ENCODE measurements at places on chromosomes 6 and 20.

DNA sequence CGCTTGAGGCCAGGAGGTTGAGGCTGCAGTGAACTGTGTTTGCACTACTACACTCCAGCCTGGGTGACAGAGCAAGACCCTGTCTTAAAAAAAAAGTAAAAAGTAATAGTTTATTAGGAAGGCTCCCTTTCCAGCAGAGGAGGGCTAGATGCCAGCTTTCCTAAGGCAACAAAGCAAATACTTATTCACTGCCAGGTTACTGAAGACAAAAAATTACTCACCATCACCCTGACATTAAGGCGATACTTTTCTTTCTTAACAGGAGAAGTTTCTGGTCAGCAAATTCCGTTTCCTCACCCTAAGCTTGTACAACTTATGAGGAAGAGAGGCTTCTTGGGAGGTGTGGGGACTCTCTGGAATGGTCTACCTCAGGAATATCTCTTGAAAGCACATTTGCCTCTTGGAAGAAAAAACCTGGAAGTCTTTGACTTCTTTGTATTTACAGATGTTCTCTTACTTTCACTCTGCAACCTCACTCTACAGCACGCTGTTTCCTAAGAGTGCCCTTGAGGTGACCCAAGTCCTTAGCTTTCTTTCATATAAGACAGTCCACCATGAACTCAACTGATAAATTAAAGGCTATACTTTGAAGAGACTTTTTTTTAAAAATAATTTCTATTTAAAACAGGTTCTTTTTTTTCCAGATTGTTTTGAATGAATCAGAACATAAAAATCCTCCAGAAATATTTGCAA, 52.9 kb upstream of the TRAF3IP2 start:
- DNase-seq: no peak

- DNase-seq: no peak
Observed at GRCh38 chr6:38012573-38012972, 193.0 kb downstream of the ZFAND3 start.

DNA sequence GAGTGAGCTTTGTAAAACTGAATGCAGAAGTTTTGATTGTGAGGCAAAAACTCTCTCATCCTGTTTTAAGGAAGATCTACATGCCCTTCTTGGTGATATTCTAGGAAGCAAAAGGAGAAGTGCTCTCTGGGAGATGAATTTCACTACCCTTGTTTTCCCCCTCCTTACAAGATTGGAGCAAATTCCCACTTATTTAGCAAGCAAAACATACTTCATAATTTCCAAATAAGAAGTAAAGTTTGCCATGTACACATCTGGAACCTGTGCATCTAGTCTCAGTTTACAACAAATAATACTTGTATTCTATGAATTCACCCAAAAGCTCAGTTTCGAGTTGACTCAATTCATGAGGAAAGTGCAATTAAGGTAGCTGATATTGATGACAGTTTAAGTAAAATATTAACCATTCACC, 27.6 kb upstream of the IFNGR1 start:
- DNase-seq: no peak

- DNase-seq: no peak
Observed at GRCh38 chr6:45838451-45838850, 177.2 kb downstream of the CLIC5 start.

DNA sequence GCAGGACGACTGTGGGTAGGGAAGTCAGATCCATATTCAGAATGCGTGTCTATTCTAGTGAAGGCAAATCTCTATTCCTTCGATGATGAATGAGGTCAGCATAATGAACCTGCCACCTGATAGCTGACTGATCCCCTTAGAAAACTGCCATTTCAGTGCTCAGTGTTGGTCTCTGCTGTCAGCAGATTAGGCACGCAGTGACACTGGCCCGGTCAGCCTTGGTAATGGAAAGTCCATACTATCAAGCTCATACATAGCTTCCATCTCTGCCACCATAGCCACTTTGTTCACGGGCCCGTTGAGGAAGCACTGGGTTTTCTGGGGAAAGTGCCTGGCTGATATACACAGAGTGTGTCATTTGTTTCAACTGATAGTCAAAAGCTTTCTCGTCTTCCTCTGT, 54.0 kb downstream of the C6orf52 start:
- no peak for DNase-seq

DNA sequence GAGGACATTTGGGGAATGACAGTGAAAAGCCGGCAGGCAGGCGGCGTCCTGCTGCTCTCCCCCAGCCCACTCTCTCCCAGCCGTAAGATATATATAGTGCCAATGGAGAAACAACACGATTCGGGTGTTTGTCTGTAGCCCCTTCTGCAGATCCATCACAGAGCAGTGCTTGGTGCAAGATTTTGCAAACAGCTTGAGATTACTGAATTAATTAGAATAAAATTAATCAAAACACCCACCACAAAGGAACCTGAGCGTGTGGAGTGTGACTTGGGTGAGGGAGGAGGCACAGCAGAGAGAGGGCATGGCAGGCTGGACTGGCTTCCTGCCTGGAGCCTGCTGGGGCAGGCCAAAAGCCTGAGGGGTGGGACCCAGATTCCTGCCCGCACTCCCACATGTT, 28.8 kb upstream of the CCDC167 start:
- DNase-seq: no peak

GRCh38 chr6:151294561-151295101, 54.9 kb downstream of the AKAP12 start:
- no peak for DNase-seq

- DNase-seq: no peak
Observed at GRCh38 chr20:58399926-58400325, 10.9 kb downstream of the VAPB start.

- DNase-seq: no peak
Observed at GRCh38 chr6:134657751-134658527, 292.0 kb downstream of the ALDH8A1 start.

DNA sequence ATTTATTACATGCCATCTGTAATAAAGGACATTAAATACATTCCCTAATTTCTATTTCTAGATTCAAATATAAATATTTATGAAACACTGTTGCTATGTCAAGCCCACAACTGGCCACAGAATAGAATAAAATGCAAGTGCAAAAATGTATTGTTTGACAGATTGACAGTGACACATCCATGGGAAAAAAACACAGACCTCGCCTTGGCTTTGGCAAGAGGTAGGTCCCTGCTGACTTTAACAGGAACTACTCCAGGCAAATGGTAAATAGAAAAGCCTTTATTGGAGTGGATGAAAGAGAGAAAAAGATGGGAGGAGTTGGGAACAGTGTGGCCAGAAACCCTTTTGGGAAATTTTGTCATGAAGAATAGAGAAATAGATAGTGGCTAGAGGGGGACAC, 622.9 kb downstream of the UTRN start:
- no peak for DNase-seq

DNA sequence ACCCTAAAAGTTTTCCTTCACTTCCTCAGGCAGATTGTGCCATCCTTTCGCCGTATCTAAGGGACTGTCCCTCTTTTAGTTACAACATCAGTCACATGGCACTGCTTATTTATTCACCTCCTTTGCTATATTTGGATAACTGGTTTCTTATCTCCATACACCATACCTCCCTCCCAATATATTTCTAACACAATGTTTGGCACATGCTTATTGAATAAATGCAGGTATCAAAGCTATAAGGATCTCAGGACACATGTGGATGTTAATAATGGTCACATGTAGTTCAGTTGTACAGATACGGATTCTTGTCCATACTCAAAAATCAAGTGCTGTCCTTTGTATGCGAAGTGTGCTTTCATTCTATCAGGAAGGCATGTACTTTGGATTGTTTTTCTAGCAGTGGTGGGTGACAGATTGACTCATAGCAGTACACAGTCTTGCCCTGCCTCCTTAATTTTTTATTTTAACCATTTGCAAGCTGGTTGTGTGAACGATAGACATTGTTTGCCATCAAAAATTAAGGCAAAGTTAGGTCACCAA, 407.1 kb upstream of the RUNX2 start:
- no peak for DNase-seq

GRCh38 chr6:54179152-54179551, 67.9 kb downstream of the MLIP start:
- no peak for DNase-seq

DNA sequence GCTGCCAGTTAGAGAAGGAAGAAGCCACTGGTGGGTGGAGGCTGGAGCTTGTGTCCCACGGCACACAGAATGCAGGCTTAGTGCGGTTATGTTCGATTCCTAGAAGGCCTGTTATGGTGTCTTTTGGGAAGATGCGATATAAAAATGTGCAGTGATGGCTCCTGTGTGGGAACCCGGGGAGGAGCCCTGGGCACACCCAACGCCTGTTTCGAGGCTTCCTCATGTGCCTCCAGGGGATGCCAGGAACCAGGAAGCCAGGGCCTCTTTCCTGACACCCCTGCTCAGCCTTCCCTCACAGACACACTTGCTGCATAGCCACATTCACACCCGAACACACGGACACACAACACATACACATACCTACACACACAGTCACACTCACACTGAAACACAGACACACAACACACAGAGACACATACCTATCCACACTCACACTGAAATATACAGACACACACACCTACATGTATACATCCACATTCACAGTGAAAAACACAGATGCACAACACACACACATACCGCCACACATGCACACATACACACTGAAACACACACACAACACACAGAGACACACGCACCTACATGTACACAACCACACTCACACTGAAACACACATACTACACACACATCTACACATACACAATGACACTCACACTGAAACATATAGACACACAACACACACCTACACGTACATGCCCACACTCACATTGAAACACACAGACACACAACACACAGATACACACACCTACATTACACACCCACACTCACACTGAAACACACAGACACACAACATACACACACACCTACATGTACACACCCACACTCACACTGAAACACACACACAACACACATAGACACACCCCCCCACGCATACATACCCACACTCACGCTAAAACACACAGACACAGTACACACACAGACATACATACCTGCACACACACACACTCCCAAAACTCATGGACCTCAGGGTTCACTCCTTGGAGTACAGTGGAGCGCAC, 1.2 kb upstream of the CST11 start:
- no peak for DNase-seq

DNA sequence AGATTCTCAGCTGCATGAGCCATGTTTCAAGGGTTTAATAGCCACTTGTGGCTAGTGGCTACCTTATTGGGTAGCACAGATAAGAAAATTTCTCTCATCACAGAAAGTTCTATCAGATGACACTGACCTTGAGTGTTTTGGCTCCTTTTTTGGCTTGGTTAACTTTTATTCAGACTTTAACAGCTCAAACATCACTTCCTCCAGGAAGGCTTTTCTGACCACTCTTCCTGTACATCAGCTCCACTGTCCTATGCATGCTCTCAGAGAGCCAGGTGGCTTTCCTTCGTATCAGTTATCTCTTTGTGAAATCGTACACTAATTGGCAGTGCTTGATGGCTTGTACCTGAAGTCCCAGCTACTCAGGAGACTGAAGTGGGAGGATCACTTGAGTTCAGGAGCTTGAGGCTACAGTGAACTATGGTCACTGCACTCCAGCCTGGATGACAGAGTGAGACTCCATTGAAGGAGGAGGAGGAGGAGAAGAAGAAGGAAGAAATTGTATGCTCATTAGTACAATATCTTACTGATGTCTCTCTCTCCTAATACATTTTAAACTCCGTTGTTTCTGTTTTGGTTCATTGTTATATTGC, 10.7 kb downstream of the MAFB start:
- DNase-seq: no peak

- peak; percentile 23 for DNase-seq
Observed at GRCh38 chr6:6683969-6684833, 95.7 kb downstream of the LY86 start.

DNA sequence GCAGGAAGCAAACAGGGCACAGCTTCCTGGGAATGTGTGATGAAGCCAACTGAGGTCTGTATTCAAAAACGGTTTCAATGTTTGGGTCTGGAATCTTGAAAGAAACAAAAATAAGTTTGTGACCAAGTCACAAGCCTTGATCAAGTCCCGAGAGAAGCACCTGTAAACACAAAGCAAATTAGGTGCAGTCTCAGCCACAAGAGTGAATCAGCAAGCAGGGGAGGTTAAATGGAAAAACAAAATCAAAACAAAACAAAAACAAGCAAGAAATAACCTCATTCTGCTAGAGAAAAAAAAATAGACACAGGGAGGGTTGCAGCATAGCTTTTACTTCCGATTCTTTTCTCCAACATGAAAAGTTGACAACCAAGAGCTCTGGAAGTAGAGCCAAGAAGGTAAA, 201.7 kb downstream of the CLIC5 start:
- DNase-seq: no peak

DNA sequence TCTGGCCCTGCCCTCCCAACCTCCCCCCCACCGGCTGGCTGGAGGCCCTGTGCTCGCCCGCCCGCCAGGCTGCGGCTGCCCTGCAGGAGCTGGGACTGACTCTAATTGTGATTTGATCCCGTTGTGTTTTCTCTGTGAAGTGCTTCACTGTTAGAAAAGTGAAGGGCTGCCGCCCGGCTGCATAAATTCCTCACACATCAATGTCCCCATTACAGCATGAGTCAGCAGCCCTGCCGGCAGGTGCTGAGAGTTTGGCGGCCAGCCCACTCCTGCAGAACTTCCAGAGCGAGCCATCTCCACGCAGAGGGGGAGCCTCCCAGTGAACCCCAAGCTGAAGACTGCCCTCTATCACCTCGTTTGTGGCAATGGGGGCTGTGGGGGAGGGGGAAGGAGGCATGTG, 137.9 kb downstream of the DLL1 start:
- no peak for DNase-seq

GRCh38 chr20:6966721-6967120, 199.2 kb downstream of the BMP2 start:
- no peak for DNase-seq

- DNase-seq: no peak
Observed at GRCh38 chr6:74075323-74075722, 379.3 kb downstream of the CD109 start.

GRCh38 chr6:56155634-56156141, 91.7 kb downstream of the COL21A1 start:
- DNase-seq: no peak

DNA sequence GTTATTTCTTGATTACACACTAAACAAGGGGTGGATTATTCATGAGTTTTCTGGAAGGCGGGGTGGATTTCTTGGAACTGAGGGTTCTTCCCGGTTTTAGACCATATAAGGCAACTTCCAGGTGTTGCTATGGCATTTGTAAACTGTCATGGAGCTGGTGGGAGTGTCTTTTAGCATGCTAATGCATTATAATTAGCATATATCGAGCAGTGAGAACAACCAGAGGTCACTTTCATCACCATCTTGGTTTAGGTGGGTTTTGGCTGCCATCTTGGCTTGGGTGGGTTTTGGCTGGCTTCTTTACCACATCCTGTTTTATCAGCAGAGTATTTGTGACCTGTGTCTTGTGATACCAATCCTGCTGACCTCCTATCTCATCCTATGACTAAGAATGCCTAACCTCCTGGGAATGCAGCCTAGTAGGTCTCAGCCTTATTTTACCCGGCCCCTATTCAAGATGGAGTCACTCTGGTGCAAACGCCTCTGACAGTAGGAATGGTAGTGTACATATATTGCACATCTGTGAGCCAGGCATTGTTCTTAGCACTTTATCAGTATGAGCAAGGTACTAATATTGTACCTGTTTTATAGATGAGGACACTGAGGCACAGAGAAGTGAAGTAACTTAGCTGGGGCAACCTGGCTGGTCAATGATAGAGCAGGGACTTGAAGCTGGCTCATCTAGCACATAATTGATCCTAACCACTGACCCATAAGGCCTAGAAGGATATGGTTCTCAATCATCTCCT, 203.7 kb downstream of the NFATC2 start:
- DNase-seq: no peak

GRCh38 chr6:157867981-157868380, 44.9 kb downstream of the SNX9 start:
- no peak for DNase-seq

All from stimulated activated CD4-positive, alpha-beta T cell treated with anti-CD3 and anti-CD28 coated beads, TNF-alpha, amount 100 ng/mL, for 24 hours (primary cell).